ENCODE measurements at places on chromosomes 1 and 21.

- DNase-seq, result no peak
Measured at GRCh38 chr1:30422251-30422650, 301.1 kb downstream of the MATN1 start.

GRCh38 chr1:229892515-229893117 lies 174.4 kb upstream of the GALNT2 start:
- DNase-seq, result no peak

- peak; percentile 86 for DNase-seq
Measured at GRCh38 chr1:52139817-52140540, 1.9 kb upstream of the ZFYVE9 start.

DNA sequence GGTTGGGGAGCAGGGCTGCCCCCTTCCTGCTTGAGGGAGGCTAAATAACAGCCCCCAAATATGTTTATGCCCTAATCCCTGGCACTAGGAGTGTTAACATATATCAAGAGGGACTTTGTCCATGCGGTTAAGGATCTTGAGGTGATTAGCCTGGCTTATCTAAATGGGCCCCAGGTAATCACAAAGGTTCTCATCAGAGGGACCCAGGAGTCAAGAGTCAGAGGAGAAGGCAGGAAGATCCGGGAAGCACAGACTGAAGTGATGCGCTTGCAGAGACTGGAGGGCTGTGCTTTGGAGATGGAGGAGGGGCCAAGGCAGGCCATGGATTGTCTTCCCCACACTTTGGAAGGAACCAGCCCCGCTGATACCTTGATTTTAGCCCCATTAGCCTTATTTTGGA lies 86.4 kb downstream of the IER5 start:
- no peak for DNase-seq

DNA sequence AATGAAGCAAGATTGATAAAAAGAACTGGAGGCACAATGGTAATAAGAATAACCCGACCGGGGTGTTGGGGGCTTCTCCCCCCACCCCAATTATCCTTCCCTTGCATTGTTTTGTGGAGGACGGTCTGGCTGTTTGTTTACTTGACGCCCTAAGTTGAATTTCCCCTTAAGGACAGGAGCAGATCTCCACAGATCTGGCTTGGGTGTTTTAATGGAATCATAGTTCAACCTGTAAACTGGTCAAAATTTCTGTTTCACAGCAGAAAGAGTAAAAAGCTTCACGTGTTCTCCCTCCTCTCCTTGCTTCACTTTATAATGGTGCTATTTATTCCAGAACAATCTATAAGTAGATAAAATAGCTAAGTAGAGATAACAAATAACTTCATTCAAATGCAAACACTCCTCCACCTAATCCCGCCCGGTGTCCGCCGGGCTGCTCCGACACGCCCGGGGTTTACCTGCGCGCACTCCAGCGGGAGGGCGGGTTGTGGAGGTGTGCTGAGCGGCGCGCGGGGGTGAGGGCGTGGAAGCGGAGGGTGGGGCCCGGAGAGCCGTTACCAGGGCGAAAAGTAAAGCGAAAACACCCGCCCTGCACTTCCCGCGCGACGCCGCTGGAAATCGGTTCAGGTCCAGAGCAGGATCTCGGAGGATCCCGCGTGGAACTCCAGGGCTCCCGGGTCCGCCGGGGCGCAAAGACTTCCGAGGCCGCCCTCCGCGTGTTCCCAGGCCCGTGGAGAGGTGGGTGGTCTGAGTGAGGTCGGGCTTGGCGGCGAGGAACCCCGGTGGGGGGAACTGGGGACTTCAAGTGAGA lies 2.0 kb upstream of the ATF3 start:
- no peak for DNase-seq

DNA sequence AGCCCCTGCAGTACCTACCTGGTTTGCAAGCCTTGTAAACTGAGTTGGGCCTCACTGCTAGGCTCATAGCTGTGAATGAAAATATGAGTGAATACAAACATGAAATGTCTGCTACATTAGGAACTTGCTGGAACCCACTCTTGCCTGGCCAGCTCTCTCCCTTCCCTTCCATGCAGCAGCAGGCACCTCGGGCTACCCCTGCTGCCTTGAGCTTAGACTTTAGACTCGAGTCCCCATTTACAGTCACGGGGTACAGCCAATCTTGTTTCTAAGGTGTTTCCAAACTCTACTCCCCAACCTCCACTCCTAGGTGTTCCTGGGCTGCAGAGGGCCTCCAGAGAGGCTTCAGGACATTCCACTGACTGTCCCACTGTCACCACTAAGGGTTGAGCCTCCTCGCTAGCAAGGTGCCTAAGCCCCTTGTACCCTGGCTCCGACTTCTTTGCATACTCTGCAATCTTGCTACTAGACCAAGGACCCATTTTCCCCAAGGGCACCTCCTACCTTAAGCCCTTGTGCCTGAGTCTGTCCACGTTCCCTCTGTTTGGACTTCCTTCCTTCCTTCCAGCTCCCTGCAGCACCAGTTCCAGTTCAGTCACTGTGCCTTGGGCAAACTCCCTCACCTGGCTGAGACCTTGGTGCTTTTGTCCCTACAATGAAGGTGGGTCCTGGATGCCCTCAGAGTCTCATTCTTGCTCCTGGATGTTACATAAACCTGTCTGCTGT lies 36.9 kb downstream of the CDK18 start:
- no peak for DNase-seq

DNA sequence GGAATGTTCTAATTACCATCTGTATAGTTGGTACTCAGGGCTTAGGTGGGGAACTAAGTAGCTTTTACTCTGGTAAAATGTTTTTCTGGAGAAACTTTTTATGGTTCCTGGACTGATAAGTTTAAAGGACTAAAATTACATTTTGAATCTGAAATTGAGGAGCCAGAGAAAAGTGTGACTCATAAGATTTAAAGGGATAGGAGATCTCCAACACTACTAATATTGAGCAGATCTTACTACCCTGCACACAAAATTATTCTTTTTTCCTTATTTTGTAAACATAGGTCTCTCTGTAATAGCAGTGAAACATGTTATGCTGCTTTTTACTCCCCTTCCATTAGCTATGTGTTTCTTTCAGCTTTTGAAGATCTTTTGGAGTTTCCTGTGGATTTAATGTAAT lies 32.5 kb downstream of the MTF2 start:
- no peak for DNase-seq

DNA sequence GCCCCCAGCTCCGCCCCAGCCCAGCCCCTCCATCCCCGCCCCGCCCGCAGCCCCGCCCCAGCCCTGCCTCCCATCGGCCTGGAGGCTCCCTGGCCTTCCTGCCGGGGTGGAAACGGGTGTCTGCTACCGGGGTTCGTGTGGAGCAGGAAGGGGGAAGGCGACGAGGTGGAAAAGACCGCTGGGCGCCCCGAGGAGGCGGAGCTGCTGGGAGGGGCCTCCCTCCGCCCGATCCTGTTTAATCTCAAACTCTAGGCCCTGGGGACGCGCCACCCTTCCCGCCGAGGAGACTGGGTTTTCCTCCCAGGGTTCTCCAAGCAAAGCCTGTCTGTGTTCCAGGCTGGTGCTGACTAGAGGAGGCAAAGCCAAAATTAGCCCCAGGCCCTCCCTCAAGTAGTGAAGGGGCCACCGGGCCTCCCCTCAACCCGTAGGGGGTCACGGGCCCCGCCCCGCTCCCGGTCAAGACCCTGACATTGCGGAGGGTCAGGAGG lies 16.2 kb upstream of the TTLL10 start:
- DNase-seq, result no peak

DNA sequence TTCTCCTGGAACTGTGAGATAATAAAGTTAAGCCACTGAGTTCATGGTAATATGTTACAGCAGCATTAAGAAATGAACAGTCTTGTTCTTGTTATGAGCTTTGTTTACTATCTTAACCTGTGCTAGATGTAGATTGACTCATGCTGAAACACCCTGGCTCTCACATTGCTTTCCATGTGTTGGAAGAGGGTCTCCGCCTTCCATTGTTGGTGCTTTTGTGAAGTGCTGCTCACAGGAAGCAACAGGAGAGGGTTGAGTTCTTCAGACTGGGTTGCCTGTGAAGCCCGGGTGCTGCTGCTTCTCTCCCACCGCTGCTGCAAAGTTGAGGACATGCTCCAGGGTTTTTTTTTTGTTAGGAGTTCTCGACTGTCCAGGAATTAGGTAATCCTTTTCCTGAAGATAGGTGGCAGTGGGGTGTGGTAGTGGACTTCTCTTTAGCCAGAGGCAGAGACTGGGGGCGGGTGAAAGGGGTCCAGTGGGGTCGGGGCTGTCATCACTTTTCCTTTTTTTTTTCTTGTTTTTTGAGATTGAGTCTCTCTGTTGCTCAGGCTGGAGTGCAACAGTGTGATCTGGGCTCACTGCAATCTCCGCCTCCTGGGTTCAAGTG lies 28.7 kb upstream of the HMGN1 start:
- no peak for DNase-seq

- DNase-seq, result no peak
Measured at GRCh38 chr1:175172503-175172902, 20.1 kb downstream of the KIAA0040 start.

DNA sequence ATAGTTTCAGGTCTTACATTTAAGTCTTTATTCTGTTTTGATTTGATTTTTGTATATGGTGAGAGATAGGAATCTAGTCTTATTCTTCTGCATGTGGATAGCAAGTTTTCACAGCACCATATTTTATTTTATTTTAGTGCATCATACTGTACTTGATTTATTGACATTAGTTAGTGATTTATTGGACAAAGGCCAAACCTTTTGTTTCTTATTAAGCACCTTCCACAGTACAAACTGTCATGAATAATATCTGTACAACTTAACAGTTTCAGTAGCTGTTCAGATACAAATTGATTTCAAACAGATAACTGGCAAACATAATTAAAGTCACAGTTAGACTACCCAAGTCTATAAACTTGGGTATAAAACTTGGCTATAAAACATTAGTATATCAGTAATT lies 15.8 kb downstream of the CD1D start:
- no peak for DNase-seq

- DNase-seq, result peak; percentile 27
Measured at GRCh38 chr1:31422505-31423319, 9.7 kb downstream of the SERINC2 start.

DNA sequence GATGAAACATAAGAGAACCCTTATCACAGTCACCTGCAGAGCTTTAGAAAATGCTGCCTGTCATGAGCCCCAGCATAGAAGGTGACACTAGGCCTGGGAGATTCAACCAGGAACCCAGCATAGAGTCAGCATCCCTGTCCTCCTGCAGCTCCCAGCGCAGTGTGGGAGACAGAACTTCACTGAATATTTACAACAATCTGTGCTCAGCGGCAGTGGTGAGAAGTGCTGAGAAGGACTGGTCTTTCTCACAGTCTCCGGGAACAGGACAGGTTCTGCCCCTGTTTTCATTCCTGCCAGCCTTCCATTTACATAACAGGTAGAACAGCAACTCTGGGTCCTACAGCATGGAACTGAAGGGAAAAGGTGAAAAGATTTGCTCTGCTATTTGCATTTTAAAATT lies 83.5 kb upstream of the GADD45A start:
- DNase-seq, result no peak
